ENCODE measurements at places on chromosomes 7 and 10.

DNA sequence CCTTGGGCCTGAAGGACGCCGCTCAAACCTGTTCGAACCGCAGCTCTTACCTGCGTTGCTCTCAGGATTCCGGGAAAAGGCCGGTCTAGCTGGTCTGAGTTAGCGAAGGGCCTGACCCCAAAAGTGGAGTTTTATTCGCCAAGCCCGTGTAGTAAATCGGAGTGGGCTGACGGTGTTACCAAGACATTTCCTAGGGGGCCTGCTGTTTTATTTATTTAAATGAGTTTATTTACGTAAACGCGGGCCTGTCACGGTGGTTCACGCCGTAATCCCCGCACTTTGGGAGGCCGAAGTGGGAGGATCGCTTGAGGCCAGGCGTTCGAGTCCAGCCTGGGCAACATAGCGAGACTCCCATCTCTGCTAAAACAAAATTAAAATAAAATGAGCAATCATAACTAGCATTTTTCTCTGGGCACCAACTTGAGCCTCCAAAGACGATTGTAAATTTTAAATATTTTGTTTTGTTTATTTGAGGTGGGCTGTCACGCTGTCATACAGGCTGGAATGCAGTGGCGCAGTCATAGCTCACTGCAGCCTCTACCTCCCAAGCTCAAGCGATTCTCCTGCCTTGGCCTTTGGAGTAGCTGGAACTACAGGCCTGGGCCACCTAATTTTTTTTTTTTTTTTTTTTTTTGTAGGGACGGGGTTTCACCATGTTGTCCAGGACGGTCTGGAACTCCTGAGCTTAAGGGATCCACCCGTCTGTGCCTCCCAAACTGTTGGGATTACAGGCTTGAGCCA is 903 bp downstream of the ZNF655 start:
- DNase-seq: no peak

GRCh38 chr10:62024026-62024701 is 122.7 kb downstream of the ARID5B start:
- no peak for DNase-seq

DNA sequence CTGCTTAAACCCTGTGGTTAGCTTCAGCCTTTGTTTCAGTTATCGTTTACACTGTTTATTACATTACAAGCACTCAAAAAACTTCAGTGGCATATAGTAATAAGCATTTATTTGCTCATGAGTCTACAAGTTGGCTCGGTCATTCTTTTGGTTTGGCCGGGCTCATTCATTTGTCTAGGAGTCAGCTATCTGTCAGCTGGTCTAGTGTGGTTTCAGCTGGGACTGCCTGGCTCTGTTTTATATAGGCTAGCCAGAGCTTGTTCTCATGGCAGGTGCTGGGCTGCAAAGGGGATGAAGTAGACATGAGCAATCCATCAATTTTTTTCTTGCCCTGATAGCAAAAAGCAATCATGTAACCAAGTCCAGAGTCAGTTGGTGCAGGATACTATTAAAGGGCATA is 103.6 kb downstream of the MKLN1 start:
- no peak for DNase-seq

DNA sequence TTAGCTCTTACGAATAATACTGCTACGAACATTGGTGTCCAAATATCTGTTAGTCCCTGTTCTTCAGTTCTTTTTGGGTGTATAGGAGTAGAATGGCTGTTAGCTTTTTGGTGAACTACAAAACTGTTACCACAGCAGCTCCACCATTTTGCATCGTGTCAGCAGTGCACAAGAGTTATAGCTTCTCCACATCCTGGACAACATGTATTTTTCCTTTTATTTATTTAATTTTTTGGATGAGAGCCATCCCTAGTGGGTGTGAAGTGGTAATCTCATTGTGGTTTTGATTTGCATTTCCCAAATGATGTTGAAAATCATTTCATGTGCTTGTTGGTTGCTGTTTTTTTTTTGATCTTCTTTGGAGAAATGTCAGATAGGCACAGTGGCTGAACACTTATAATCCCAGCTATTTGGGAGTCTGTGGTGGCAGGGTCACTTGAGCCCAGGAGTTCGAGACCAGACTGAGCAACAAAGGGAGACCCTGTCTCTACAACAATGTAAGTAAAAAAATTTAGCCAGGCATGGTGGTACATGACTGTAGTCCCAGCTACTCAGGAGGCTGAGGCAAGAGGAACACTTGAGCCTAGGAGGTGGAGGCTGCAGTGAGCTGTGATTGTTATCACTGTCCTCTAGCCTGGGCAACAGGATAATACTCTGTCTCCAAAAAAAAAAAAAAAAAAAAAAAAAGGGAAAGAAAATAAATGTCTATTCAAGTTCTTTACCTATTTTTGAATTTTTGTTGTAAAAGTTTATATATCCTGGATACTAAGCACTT is 31.7 kb downstream of the TRIM24 start:
- no peak for DNase-seq

GRCh38 chr10:5499493-5500140 is at the start of gene CALML5:
CALML5 (minus strand) TSS chr10:5499570; CDS start chr10:5499438, 132 bp downstream.
- DNase-seq: no peak

GRCh38 chr10:87798082-87798481 is 19.9 kb downstream of the ATAD1 start:
- DNase-seq: no peak

DNA sequence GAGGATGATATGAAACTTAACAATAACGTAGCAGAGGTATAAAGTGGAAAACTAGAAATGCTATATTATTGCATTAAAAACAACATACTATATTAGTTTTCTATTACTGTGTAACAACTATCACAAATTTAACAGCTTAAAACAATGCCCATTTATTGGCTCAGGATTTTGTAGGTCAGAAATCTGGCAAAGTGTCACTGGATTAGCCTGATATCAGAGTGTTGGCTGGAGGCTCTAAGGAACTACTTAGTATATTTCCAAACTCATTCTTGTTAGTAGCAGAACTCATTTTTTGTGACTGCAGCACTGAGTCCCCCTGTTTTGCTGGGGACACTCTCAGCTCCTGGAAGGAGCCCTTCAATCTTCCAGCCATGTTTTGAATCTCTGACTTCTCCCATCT is 306.8 kb downstream of the ETV1 start:
- no peak for DNase-seq

- no peak for DNase-seq
Measured at GRCh38 chr10:82308641-82309040, 433.6 kb downstream of the NRG3 start.

- DNase-seq: no peak
Measured at GRCh38 chr10:47223236-47223635, 76.8 kb upstream of the GDF10 start.

- DNase-seq: no peak
Measured at GRCh38 chr10:71638064-71638821, 81.3 kb downstream of the C10orf105 start.

DNA sequence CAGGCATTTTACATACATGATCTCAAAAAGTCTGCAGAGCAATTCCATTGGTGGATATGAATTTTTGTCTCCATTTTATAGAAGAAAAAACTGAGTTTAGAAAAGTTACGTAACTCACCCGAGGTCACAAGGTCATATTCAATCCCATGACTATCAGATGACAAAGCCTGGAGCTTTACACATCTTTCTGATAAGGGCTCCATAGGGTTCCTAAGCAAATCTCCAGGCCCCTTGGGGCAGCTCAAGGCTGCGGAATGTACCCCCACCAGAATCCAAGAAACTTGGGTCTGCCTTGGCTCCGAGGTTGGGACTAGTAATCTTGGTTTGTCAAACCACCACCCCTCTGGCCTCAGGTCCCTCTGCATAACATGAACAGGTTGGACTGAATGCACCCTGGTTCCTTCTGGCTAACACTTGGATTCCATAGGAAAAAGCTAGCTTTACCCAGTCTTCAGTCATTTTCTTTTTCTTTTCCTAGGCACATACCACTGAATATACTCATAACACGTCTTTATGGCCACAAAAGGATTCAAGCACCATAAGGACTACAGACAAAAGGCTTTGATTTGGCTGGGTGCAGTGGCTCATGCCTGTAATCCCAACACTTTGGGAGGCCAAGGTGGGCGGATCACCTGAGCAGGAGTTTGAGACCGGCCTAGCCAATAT is 55.5 kb downstream of the PIP4K2A start:
- no peak for DNase-seq

DNA sequence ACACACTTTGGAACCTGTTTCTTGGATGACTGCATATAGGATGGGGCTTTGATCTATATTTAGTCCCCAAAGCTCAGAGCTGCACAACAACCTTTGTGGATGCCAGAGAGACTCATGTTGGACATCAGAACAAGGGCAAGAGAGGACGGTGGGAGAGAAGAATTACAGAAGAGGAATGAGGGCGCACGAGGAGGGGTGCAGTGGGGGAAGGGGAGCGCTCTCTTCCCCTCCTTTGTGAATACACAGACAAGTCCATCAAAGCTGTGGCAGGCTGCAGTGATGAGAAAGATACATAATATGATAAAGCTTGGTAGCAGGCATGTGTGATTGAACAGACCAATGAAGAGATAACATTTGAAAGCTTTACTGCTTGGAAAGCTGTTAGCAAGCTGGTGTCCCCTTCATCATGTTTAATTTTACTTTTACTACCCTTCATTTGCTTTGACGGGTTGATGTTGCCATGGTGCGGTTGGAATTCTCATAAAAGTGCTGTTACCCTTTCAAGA is 857.8 kb downstream of the KCNMA1 start:
- no peak for DNase-seq

- no peak for DNase-seq
Measured at GRCh38 chr10:92972886-92973285, 87.7 kb upstream of the CYP26C1 start.

GRCh38 chr10:90417029-90417428 is 440.8 kb downstream of the HTR7 start:
- DNase-seq: no peak

DNA sequence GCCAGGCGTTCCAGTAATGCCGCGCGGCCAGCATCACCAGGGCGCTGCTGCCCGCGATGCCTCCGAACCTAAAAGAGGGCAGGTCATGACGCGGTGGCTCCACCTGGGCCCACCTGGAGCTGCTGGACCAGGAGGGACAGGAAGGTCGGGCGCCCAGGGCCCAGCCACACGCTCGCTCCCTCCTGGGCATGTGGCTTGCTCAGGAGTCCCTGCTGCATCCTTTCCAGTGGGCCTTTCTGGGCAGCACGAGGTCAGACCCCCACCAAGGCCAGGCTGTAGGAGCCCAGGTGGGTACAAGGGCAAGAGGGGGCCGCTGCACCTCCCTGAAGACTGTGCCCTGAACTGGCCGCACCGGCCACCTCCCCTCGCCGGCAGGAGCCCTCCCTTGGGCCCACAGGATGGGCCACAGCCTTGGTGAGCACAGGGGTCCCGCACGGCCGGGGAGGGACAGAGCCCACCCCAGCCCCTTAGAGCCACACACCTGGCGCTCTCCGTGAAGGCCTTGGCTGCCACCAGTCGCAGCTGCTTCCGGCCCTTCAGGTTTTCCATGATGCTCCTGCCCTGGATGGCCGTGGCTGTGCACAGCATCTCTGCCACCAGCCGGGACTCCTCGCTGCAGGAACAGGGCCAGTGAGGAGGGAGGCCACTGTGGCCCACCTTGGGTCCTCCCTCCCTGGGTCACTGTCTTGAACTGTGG is 43.2 kb downstream of the CFAP46 start:
- no peak for DNase-seq

DNA sequence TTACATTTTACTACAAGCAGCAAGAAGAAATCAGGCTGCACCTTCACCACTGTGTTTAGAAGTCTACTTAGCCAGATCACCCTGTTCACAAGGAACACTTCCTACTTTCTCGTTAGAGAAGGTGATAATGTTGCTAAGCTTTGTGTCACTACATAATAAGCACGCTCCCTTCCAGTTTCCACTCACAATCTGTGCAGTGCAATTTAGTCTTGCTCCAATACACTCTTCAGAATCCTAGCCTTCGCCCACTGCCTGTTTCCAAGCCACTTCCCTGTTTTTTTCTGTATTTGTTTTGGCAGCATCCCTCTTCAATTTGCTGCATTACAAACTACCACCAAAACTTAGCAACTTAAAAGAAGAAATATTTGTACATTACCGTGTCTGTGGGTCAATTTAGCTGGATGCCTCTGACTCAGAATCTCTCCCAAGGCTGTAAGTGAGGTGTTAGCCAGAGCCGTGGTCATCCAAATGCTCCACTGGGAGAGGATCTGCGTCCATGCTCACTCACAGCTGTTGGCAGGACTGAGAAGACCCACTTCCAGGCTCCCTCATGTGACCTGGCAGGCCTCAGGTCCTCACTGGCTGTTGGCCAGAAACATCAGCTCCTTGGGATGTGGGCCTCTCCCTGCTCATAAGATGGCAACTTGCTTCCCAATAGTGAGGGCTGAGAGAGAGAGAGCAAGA is 110.4 kb downstream of the PON1 start:
- no peak for DNase-seq

GRCh38 chr7:105905910-105906568 is 29.6 kb upstream of the ATXN7L1 start:
- no peak for DNase-seq

GRCh38 chr10:63977329-63977923 is 456.2 kb downstream of the REEP3 start:
- DNase-seq: no peak

- no peak for DNase-seq
Measured at GRCh38 chr7:77310982-77311381, 105.2 kb downstream of the GSAP start.

DNA sequence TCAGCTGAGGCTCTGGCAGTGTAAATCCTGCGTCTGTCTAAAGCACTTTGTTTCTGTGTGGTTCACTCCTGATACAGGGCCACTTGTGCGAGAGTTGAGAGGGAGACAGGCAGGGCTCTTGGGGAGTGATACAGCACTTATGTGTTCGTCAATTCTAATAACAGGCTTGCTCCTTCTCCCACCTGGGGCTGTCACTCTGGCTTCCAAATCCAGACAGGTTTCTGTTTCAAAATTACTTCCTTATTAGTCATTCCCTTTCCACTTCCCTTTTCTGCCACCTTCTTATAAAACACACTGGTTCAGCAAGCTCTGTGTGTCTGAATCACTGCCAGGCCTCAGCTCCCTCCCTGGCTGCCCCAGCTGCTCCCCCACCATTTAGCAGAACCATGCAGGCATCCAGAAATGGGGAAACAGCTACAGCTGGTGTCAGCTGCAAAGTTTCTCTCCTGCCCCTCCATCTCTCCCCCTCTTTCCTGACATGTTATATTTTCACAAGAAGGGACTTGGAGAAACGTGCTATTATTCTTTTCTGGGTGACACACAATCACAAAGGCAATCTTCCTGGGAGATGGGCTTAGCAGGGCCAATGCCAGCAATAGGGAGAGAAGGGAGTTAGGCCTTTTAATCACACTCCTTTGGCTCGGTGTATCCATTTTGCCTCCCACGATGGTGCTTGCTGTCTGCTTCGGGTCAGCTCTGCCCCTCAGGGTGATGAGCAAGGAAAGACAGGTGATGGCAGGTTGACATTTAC is 58.4 kb upstream of the ZNRF2 start:
- no peak for DNase-seq

DNA sequence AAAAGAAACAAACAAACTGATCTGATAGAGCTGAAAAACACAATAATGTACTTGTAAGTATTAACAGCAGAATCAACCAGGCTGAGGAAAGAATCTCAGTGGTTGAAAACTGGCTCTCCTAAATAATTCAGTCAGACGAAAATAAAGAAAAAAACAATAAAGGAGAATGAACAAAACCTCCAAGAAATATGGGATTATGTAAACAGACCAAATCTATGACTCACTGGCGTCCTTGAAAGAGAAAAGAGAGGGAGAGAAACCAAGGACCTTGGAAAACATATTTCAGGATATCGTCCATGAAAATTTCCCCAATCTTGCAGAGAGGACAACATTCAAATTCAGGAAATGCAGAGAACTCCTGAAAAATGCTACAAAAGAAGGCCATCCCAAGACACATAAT is 62.9 kb downstream of the FBXL13 start:
- DNase-seq: no peak

Data from HFF-Myc (cell line).